ENCODE measurements at places on chromosomes 3 and 15. TPM values are rescaled to one million over a fixed set of nuclear protein-coding genes. Genes with fewer than 3 reads are reported as not detected.

CCDC13 gene
- polyA plus RNA-seq = 0.19 TPM

GRCh38 chr15:48222627-48223026 lies 16.5 kb downstream of the SLC12A1 start:
- DNase-seq = no peak

- no peak for DNase-seq
Measured at GRCh38 chr15:66743703-66744536, 41.9 kb downstream of the SMAD6 start.

GRCh38 chr15:40142428-40142827 lies 18.4 kb upstream of the BUB1B start:
- no peak for DNase-seq

GRCh38 chr3:72976281-72976741 lies 20.3 kb upstream of the PPP4R2 start:
- peak; percentile 48 for DNase-seq
